ENCODE measurements at places on chromosomes 16 and 17. TPM values are rescaled to one million over a fixed set of nuclear protein-coding genes. Genes with fewer than 3 reads are reported as not detected.
A peak's percentile ranks its signal among the peaks of the same experiment; 100 is the strongest.

DNA sequence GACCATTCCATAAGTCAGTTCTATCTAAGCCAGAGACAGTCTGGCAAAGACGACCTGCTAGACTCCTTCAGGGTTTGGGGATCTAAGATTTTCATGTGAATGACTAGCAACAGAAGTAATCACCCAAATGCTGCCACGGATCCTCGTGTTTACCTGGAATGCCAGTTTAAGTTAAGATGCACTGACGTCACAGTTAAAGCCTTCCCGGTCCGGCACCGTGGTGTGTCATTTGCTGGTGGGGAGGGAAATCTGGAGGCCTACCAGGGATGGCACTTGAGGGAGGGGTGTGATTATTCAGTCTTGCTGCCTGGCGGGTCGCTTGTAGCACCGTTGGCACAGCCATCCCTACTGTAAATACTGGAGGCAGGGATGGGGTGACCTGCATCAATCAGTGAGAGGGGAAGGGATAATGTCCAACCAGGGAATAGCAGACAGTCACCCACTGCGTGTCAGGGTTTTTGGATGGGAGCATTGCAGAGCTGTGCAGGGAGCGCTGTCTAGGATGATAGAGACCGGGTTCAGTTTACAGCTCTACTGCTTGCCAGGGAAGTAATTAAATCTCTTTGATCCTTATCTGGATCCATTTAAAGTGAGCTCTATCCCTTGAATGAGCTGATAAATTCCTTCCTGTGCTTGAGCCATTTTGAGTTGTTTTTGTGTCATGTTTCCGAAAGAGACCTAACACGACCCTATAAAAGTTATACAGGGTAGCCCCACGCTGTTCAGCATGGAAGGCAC, 764.7 kb upstream of the EEF2KMT start:
- no peak for DNase-seq

- no peak for DNase-seq
These were observed 218.5 kb downstream of the SEC14L1 start for GRCh38 chr17:77359236-77359635.

Gene KLHL10
- not detected for total RNA-seq

Gene MRPL27
- total RNA-seq: 26.0 TPM

DNA sequence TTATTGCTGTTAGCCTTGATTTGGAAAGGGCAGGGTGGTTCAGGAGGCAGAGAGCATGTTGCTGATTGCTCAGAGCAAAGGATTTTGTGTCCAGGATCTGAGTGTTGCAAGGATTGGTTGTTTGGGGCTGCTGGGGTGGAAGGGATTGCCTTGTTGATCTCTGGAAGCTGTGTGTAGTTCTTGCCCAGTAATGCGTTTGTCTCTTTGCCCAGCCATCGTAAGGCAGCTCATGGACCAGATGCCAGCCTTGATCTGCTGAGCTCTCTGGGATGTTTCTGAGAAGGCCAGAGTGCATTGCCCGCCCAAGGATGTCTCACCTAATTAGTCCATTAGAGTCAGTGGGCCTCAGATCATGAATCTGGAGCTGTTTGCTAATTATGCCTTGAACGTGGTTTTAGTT, 33.6 kb downstream of the NKD1 start:
- no peak for DNase-seq

Gene MYH2
- not detected for total RNA-seq

Gene TMEM235
- total RNA-seq: not detected

GRCh38 chr16:84496991-84497390, 7.5 kb downstream of the MEAK7 start:
- no peak for DNase-seq

- DNase-seq: no peak
These were observed 112.5 kb upstream of the HLF start for GRCh38 chr17:55152236-55152635.

DNA sequence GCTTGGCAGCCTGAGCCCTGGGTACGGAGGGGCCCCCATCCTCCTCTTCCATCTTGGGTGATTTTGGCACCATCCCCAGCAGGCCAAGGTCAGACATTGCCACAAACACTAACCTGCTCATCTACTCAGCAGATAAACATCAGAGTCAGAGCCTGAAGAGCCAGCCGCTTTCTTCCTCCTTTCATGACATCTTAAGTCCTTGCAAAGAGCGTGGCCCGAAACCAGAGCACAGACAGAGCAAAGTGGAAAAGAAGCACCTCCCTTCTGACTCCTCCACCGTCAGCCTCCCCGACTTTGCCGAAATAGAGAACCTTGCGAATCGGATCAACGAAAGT, 60.4 kb upstream of the RPH3AL start:
- no peak for DNase-seq

Gene TBC1D3I
- total RNA-seq: 0.30 TPM

GRCh38 chr17:67725373-67725791, 7.6 kb downstream of the NOL11 start:
- DNase-seq: no peak

GRCh38 chr16:56734429-56734828, 4.5 kb downstream of the NUP93 start:
- DNase-seq: no peak

Gene OTOA
- total RNA-seq: not detected

- DNase-seq: no peak
These were observed at the start of gene HOXB1 for GRCh38 chr17:48530887-48531272. HOXB1 (minus strand) TSS chr17:48531011; CDS start chr17:48530904, 107 bp downstream.

DNA sequence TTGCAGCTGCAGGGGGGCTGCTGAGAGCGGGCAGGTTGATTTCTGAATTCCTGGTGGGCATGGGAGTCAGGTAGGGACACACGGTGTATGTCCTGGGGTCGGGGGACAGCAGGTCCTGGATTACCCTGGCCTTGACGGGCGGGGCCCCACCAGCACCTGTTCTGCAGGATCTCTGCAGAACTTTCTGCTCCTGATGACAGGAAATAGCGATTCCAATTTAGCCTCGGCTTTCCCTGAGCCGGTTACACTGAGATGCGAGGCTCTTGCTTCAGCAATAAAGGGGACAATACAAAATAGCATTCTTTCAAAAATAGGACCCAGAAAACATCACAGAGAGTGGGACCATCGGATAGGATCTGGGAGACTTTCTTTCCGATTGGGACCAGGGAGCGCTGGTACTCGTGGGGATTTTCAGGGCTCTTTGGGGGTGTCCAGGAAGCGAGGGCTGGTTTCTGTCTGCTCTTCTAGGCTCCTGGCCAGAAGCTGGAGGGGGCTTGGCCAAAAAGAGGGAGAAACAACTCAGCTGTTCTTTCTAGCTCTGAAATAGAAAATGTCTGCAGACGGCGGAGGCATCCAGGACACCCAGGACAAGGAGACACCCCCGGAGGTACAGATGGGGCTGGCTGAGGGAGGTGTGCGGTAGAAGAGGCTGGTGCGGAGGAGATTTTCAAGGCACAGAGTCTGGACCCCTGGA, 642 bp downstream of the ZNF205 start:
- DNase-seq: no peak

Gene RNF222
- 1.6 TPM for total RNA-seq

- no peak for DNase-seq
These were observed 75.9 kb downstream of the ZNF423 start for GRCh38 chr16:49779979-49780378.

Gene DNAH17
- 1.2 TPM for total RNA-seq

Gene DRC3
- 0.32 TPM for total RNA-seq

GRCh38 chr17:67241719-67242341, 3.2 kb downstream of the HELZ start:
- no peak for DNase-seq

Gene SPATA33
- 5.0 TPM for total RNA-seq

Gene TLCD2
- 0.44 TPM for total RNA-seq

Gene ELMO3
- total RNA-seq: 11.7 TPM

- DNase-seq: no peak
These were observed 37.9 kb downstream of the LYRM1 start for GRCh38 chr16:20938426-20938825.

GRCh38 chr17:13640551-13640950, 38.8 kb upstream of the HS3ST3A1 start:
- DNase-seq: no peak

GRCh38 chr17:73459980-73460379, 148.2 kb upstream of the CDC42EP4 start:
- DNase-seq: no peak

Gene P2RX1
- 0.96 TPM for total RNA-seq

Gene TMEM100
- not detected for total RNA-seq

GRCh38 chr17:3558603-3559269, 1.1 kb upstream of the TRPV3 start:
- peak; percentile 36 for DNase-seq

DNA sequence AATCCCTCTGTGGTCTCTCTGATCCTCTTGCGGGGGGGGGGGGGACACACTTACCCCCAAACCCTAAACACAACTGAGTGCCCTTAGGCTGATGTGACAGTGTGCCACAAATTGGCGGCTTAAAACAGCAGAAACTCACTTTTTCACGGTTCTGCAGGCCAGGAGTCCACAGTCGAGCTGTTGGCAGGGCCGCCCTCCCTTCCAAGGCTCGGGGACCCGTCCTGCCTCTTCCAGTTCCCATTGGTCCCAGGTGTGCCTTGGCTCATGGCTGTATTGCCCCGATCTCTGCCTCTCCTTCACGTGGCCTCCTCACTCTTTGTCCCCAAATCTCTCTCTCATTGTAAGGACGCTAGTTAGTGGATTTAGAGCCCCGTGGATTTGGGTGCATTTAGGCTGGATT, 199.9 kb upstream of the CIBAR2 start:
- DNase-seq: no peak

- DNase-seq: no peak
These were observed 9.3 kb upstream of the TNFRSF17 start for GRCh38 chr16:11955713-11956123.

Gene TP53
- 65.6 TPM for total RNA-seq

DNA sequence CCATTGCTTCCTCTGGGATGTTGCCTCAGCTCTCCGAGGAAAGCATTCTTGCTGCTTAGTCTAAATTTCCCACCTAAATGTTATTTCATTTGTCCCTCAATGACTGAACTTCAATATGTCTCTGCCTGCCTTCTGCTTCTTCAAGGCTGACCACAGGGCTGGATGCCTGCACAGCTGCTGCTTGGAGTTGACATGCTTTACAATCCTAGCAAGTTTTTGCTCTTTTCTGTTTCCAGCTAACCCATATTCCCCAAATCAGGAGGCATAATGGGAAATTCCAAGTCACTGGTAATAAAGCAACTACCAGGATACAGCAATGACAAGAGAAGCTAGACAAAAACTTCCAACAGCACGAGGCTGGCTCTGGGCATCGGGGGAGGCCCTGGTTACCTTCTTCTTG, 48.9 kb downstream of the GTF3C1 start:
- DNase-seq: no peak

DNA sequence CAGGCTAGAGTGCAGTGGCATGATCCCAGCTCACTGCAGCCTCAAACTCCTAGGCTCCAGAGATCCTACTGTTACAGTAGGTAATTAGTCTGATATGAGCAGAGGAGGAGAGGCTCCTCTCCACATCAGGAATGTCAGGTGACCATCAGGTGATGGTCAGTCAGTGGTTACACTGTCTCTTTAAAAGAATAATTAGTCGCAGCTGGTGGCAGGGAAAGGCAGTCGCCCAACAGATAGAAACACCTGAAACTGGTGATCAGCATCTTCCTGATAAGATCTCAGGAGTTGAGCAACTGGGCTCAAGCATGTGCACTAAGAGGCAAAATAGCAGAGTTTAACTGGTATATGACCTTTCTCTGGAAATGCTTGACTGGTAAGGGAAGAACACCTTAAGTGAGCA, 21.5 kb upstream of the ABCA5 start:
- DNase-seq: no peak

- DNase-seq: peak; percentile 30
These were observed 76.1 kb downstream of the RAI1 start for GRCh38 chr17:17757391-17757791.

- DNase-seq: no peak
These were observed 30.6 kb upstream of the KRT17 start for GRCh38 chr17:41654678-41655607.

DNA sequence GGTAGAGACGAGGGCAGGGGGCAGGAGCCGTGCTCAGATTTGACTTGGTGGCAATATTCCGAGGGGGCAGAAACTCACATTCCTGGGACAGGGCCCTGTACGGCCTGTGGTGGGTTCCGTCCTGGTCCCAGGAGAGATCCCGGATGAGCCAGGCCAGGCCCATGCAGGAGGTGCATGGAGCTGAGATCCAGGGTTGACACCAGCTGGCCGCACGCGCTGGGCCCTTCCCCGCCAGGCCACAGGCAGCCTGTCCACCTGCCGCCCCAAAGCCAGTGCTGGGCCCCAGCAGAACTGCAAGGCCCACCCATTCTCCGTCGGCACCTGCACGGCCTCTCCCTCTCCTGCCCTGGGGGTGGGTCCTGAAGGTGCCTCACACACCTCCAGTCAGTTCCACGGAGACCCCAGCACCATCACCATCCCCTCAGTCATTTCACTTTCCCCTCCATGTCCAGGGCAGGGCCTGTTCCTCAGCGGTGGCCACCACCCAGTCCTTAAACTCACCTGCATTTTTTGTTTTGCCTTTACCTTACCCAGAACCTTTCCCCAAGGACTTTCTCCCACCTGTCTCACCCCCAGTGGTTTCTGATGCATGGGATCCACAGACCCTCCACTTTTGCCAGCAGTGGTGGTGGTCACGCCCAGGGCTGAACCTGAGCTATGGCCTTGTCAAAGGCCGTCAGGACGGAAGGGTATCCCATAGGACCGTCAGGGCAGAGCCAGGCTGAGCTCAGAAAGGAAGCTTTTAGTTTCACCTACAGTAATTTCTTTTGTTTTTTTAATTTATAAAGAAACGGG, 25.1 kb upstream of the CDH15 start:
- no peak for DNase-seq

GRCh38 chr16:85995541-85996423, 96.8 kb downstream of the IRF8 start:
- DNase-seq: no peak

Gene CD300H
- total RNA-seq: not detected

- DNase-seq: peak; percentile 46
These were observed 10.1 kb upstream of the CA4 start for GRCh38 chr17:60139438-60140285.

- peak; percentile 68 for DNase-seq
These were observed 52.8 kb downstream of the TOM1L2 start for GRCh38 chr17:17919169-17920107.

- no peak for DNase-seq
These were observed 1.4 kb upstream of the PRDM7 start for GRCh38 chr16:90078579-90078895.

GRCh38 chr17:18968345-18968744, 16.4 kb downstream of the SLC5A10 start:
- no peak for DNase-seq

- no peak for DNase-seq
These were observed 18.9 kb upstream of the MYH10 start for GRCh38 chr17:8649157-8650118.

- DNase-seq: no peak
These were observed 330.5 kb upstream of the TNRC6C start for GRCh38 chr17:77628035-77628434.

Gene TBC1D3G
- 4.9 TPM for total RNA-seq

- no peak for DNase-seq
These were observed 27.3 kb downstream of the NGFR start for GRCh38 chr17:49522357-49522890.

GRCh38 chr17:21146362-21147015, 19.7 kb downstream of the DHRS7B start:
- no peak for DNase-seq

GRCh38 chr17:33447090-33447489, 154.0 kb upstream of the ASIC2 start:
- no peak for DNase-seq

GRCh38 chr16:81582655-81583441, 138.2 kb downstream of the CMIP start:
- DNase-seq: no peak

- DNase-seq: no peak
These were observed 9.5 kb upstream of the MRC2 start for GRCh38 chr17:62617894-62618472.

Gene CFAP119
- total RNA-seq: 3.1 TPM

All from T-cell (primary cell).